ENCODE measurements at places on chromosomes 2 and 18.

DNA sequence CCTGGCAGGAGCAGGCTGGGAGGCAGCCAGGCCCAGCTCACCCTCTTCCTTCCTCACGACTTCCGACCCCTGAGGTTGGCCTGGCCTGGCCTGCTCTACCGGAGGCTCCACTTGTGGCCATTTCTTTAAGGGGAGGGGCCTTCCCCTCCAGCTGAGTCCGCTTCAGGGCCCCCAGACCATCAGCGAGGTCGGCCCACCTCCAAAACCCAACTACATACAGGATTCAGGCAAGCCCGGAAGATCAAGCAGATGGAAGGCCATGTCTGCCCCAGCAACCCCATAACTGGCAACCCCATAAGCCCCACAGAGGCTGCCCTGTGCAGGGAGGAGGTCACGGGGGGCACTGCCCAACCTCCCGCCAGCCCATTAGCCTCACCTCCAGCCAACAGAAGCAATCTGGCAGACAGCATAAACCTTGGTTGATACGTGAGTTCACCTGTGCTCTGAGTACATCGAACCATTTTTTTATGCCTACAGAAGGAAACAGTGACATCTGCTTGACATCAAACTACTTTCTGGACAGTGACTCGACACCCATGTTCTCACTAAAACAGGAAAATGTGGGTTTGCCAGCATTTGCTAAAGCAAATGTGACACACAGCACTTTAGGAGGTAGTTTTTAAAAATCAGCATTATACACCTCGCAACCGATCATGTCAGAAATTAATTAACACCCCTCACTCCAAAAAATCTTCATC lies 98.9 kb downstream of the EIPR1 start:
- DNase-seq: no peak

DNA sequence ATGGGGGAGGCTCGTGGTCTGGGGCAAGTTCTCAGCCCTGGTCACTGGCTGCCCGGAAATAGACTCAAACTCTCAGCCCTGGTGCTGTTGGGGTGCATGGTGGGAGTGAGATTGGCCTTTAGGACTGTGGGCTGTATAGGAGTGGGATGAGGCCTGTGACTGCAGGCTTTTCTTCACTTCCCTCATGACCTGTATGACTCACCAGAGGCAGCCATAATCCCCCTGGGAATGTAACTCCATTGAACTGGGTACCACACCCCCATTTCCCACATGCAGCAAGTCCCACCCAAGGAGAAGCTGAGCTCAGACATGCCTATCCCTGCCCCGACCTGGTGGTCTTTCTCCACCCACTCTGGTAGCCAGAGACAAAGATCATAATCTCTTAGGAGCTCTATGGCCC lies 177.7 kb upstream of the OSR1 start:
- DNase-seq: no peak

GRCh38 chr2:140842110-140842509 lies 1288.7 kb downstream of the LRP1B start:
- no peak for DNase-seq

DNA sequence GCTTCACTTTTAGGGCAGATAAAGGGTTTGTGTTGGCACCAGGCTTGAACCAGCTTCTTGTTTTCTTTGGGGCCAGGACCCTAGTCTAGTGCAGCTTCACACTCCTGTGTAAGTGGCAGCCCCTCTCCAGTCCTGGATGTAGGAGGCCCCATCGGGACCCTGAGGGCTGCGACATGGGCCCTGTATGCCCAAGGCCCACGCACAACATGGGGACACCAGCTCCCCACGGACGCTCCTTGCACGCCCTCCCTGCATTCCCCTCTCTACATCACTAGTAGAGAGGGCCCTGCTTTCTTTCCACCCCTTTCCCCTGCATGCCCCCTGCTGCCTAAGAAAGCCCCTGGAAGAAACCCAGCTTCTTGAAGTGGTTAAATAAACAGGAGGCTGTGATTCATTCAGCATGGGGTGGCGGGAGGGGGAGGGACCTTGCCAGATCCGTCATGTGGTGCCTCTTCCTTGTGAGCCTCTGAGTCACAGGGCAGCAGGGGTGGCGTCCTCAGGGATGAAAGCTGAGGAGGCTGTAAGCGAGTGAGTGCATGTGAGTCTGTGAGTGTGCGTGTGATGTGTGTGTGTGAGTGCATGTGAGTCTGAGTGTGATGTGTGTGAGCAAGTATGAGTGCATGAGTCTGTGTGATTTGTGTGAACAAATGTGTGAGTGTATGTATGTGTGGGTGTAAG lies 42.5 kb downstream of the COPS8 start:
- DNase-seq: no peak

- DNase-seq: no peak
Measured at GRCh38 chr2:3248754-3249475, 128.7 kb downstream of the EIPR1 start.

DNA sequence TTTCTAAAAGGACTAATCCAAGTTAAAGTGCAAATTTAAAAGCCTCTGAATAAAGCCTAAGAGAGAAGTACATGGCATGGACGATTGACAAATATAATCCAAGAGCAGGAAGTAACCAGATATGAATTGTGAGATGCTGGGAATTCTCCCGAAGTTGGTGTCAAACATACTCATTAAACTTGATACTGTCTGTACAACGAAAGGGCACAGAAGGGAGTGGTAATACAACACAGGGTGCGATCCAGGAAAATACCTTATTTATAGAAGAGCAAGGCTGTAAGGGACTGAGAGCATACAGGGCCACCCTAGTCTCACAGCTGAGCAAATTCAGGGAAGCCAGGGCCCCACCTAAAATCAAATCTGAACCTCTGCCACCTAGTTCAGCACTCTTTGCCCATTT lies 41.6 kb downstream of the SEMA4F start:
- DNase-seq: no peak
